Glutamatergic neuron (in vitro differentiated cells): ENCODE measurements at places on chromosomes 5 and 9. TPM values are rescaled to one million over a fixed set of nuclear protein-coding genes. Genes with fewer than 3 reads are reported as not detected.

DNA sequence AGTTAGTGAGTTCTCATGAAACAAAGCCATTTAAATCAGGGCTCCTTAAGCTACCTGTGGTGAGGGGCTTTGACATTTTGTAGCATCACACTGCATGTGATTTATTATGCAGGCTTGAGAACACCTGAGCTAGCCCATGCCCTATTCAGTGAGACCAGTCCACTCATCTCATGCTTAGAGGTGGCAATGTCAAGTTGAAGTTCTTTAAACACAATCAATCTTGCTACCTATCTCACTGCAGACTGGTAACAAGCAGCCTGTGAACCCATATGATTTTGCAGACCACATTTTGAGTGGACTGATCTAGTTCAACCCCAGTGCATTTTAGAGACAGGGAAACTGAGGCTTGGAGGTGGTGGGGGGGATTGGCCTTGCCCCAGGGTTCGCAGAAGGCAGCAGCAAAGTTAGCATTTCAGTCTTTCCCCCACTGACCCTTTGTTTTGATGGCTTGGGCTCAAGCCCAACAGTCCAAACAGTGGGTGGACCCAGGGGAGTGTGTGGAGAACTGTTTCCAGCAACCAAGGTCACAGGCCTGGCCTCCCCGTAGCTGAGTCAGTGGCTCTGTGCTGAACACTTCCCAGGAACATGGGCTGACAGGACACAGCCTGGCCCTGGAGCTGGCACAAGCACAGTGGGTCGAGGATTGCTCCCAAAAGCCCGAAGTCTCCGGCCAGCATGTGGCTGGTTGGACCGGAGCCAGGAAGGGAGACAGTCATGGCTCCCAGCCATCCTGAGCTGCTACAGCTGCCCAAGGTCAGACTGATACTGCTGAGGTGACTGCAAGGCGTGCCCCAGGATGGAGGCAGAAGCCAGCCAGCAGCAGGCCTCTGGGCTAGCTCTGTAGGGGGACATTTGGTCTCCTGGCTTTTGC is 95.3 kb downstream of the RGS3 start:
- H3K27ac ChIP-seq, result no peak overlapping the region
- H3K4me3 ChIP-seq, result no peak overlapping the region
- peaks cover 7% of the 10 kb centered on the region for H3K27me3 ChIP-seq

- DNase-seq, result no peak
- no peak overlapping the region for H3K4me3 ChIP-seq
- H3K4me1 ChIP-seq, result peaks cover 12% of the 10 kb centered on the region
- H3K27me3 ChIP-seq, result peaks cover 3% of the 10 kb centered on the region
Observed at GRCh38 chr5:90111364-90112032, 298.1 kb downstream of the CETN3 start.

DNA sequence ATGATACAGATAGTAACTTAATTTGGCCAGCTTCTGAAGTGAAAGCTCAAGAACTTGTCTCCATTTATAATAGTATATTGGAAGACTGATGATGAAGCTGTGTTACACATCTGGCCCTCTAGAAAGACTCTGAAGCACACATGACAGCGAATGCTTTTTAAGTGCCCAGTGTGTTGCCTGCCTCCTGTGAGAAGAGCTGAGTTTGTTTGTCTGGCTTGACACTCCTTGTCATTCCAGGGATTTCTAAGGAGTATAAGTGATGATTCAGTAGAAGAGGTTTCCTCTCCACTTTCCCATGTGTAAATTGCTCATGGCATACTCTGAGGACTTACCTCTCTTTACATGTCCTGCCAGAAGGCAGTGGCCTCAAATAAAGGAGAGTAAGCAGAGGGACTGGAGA is 30.4 kb upstream of the LRRTM2 start:
- no peak overlapping the region for H3K4me3 ChIP-seq
- no peak for DNase-seq
- peaks cover 4% of the 10 kb centered on the region for H3K27me3 ChIP-seq
- peaks cover 5% of the 10 kb centered on the region for H3K36me3 ChIP-seq
- no peak overlapping the region for H3K27ac ChIP-seq

DNA sequence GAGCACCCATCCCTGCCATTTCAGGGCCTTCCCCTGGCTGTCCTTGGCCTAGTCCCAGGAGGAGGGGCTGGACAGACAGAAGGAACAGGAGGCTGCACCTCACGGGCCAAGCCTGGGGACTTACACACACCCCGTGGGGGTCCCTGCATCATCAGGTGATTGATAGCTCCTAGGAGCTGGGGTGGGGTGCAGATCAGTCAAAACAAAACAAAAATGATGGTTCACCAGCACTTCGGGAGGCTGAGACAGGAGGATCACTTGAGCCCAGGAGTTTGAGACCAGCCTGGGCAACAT is 169.3 kb downstream of the GAPVD1 start:
- H3K27me3 ChIP-seq, result peaks cover 10% of the 10 kb centered on the region
- no peak overlapping the region for H3K4me3 ChIP-seq
- no peaks in the 10 kb centered on the region for H3K36me3 ChIP-seq
- no peak for DNase-seq
- H3K4me1 ChIP-seq, result peaks cover 9% of the 10 kb centered on the region
- no peak overlapping the region for H3K27ac ChIP-seq

- peak overlapping the region; percentile 19 for H3K27ac ChIP-seq
- peaks cover 2% of the 10 kb centered on the region for H3K27me3 ChIP-seq
Observed at GRCh38 chr9:7542126-7542525, 257.5 kb downstream of the DMAC1 start.

ZDHHC11 gene
- total RNA-seq, result 73.0 TPM

DNA sequence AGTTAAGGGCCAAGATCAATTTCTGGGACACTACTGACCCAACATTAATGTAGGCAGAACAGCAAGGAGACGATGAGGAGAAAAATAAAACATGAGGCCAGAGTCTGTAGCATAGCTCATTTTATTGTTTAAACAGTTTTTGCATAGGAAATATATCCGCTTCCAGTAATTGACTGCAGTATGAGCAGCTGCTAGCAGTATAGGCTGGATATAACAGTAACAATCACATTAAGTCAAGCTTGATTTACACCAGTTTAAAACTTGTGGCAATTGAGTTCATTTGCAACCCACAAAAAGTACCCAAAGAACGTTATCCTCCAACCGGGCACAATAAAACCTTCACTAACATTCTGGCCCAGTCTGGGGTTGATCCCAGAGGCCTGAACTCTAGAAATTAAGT is 232.2 kb downstream of the NFIB start:
- no peak overlapping the region for H3K4me3 ChIP-seq
- H3K36me3 ChIP-seq, result no peaks in the 10 kb centered on the region
- no peak for DNase-seq

- no peaks in the 10 kb centered on the region for H3K27me3 ChIP-seq
- H3K4me3 ChIP-seq, result no peak overlapping the region
Observed at GRCh38 chr5:72271702-72272101, 48.3 kb downstream of the MRPS27 start.

DNA sequence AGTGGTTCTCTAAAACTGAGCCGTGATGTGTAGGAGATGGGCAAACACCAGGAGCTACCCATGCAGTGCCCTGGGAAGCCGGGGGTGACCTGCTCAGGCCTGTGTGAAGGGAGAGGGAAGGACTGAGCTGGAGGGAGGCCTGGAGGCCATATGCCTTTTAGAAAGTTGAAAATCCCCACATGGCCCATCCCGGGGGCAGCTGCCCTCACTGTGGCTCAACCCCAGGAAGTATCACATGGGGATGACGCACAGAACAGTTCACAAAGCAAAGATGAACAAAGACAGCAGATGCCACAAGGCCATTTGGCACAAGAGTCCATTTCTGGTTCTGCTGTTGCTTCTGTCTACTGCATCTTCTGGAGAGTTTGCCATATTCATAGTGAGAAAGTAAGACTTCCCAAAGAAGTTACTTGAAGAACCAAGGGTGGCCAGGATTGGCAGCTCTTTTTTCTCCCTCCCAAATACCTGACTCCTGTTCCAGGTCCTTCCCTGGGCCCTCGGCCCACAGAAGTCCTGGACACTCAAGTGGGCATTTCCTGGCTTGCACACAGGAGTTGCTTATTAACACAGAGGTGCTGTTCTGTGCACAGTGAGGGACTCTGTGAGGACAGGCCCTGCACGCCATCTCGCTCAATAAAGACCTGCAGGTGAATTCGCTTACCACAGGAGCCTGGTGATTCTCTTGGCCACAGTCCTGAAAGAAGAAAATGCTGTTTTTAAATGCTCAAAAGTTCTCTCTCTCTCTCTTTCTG is 25.1 kb downstream of the ACSL6 start:
- H3K27ac ChIP-seq, result no peak overlapping the region
- peaks cover 3% of the 10 kb centered on the region for H3K27me3 ChIP-seq
- no peak overlapping the region for H3K4me3 ChIP-seq

- no peaks in the 10 kb centered on the region for H3K27me3 ChIP-seq
- H3K4me3 ChIP-seq, result no peak overlapping the region
- no peaks in the 10 kb centered on the region for H3K4me1 ChIP-seq
- H3K27ac ChIP-seq, result no peak overlapping the region
Observed at GRCh38 chr5:37773809-37774208, 66.0 kb downstream of the GDNF start.

MLANA gene
- total RNA-seq, result not detected

NEURL1B gene
- 11.4 TPM for total RNA-seq

IFNA21 gene
- total RNA-seq, result not detected

DNA sequence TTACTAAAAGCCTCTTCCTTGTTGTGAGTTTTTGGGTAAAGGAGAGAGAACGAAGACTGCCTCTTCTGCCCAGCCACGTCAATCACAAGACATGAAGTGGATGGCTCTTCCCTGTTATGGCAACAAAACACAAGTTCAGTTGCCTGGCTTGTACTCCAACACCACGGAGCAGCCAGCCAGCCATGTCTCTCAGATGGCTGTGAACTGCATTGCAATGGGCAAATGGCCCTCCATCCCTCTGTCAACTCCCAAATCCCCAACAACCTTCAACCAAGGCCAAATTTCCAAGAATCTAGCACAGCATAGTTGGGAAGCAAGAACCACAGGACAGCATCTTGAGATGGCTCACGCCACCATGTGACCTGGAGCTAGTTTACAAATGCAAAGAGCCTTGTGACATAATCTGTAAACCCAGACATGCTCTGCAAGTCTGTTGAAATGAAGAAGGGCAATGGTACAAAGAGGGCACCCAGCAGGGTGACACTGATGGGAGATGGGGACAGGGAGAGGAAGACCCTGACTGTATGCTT is 53.9 kb downstream of the ZNF366 start:
- peaks cover 17% of the 10 kb centered on the region for H3K4me1 ChIP-seq
- H3K27me3 ChIP-seq, result peaks cover 3% of the 10 kb centered on the region
- no peak overlapping the region for H3K27ac ChIP-seq
- H3K36me3 ChIP-seq, result no peaks in the 10 kb centered on the region
- H3K4me3 ChIP-seq, result no peak overlapping the region

- no peaks in the 10 kb centered on the region for H3K27me3 ChIP-seq
- H3K27ac ChIP-seq, result no peak overlapping the region
- no peak overlapping the region for H3K4me3 ChIP-seq
- no peak for DNase-seq
Observed at GRCh38 chr5:68431186-68431585, 215.6 kb downstream of the PIK3R1 start.

- DNase-seq, result no peak
- no peaks in the 10 kb centered on the region for H3K36me3 ChIP-seq
- H3K27ac ChIP-seq, result no peak overlapping the region
- no peaks in the 10 kb centered on the region for H3K27me3 ChIP-seq
Observed at GRCh38 chr5:123147741-123148140, 58.7 kb downstream of the PRDM6 start.

NTRK2 gene
- total RNA-seq, result 2.1 TPM

PITX1 gene
- 0.76 TPM for total RNA-seq

TESK1 gene
- total RNA-seq, result 28.7 TPM

C9orf152 gene
- total RNA-seq, result not detected

DNA sequence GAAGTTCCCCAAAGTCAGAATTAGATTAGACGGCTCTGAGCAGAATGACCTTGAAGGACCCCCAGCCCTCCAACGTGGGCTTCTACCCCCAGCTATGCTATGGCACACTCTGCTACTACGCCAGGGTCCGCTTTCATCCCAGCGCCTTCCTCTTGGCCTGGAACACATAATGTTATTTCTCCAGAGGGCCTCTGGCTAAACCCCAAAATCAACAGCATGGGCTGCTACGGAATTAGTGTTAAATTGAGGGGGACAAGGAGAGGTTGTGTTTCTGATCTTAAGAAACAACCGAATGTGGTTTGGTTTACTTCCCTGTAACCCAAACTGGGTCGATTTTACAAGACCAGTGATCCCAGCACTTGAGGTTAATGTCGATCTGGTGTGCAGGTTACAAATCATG is 97.1 kb downstream of the ZNF618 start:
- H3K27ac ChIP-seq, result no peak overlapping the region
- H3K4me3 ChIP-seq, result no peak overlapping the region
- H3K4me1 ChIP-seq, result peaks cover 8% of the 10 kb centered on the region
- peaks cover 24% of the 10 kb centered on the region for H3K36me3 ChIP-seq

GRCh38 chr5:3311433-3311832 is 284.2 kb upstream of the IRX1 start:
- H3K4me3 ChIP-seq, result no peak overlapping the region
- H3K27ac ChIP-seq, result no peak overlapping the region
- no peaks in the 10 kb centered on the region for H3K27me3 ChIP-seq
- H3K36me3 ChIP-seq, result peaks cover 7% of the 10 kb centered on the region
- no peaks in the 10 kb centered on the region for H3K4me1 ChIP-seq

- no peak overlapping the region for H3K27ac ChIP-seq
- DNase-seq, result no peak
- H3K27me3 ChIP-seq, result no peaks in the 10 kb centered on the region
- H3K4me1 ChIP-seq, result peaks cover 3% of the 10 kb centered on the region
Observed at GRCh38 chr5:92800365-92800764, 780.7 kb downstream of the NR2F1-AS1 start.

- H3K4me3 ChIP-seq, result peak within 1 kb of the TSS; percentile 93
- peaks cover 14% of the 10 kb centered on the region for H3K27me3 ChIP-seq
- peak; percentile 53 for DNase-seq
- no peaks in the 10 kb centered on the region for H3K36me3 ChIP-seq
- no peak within 1 kb of the TSS for H3K27ac ChIP-seq
- H3K4me1 ChIP-seq, result peaks cover 8% of the 10 kb centered on the region
Observed at GRCh38 chr5:149271716-149272563, at the start of gene AFAP1L1. Gene AFAP1L1, plus strand, starts transcription at chr5:149271859. Its CDS starts 110 bp downstream, at chr5:149271969.

DNA sequence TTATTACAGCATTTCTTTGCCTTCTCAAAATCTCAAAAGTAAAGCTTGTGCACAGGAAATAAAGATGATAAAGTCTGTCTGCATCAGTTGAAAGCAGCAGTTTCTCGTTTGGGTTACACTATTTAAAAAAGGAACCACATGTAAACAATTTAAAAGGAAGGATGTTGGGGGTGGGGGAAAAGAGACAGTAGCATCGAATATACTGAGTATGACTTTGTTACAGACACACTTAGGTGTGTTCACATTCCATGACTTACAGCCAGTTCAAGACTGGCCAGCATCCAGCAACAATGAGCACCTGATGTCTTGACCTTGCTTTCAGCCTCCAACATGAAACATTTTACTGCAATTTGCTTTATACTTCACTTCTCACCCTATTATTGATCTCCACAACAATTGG is 8.7 kb downstream of the GAPT start:
- H3K4me1 ChIP-seq, result no peaks in the 10 kb centered on the region
- H3K27me3 ChIP-seq, result no peaks in the 10 kb centered on the region
- no peak overlapping the region for H3K4me3 ChIP-seq

- H3K27ac ChIP-seq, result peak overlapping the region; percentile 43
- H3K36me3 ChIP-seq, result no peaks in the 10 kb centered on the region
- H3K4me1 ChIP-seq, result peaks cover 6% of the 10 kb centered on the region
- peak overlapping the region; percentile 16 for H3K4me3 ChIP-seq
- no peak for DNase-seq
- no peaks in the 10 kb centered on the region for H3K27me3 ChIP-seq
Observed at GRCh38 chr5:98911280-98912040, 17.3 kb downstream of the CHD1 start.
